Natural killer cell (primary cell): ENCODE measurements at places on chromosomes 16 and 17. TPM values are rescaled to one million over a fixed set of nuclear protein-coding genes. Genes with fewer than 3 reads are reported as not detected.
A peak's percentile ranks its signal among the peaks of the same experiment; 100 is the strongest.

The KRTAP1-5 gene
- total RNA-seq: not detected

DNA sequence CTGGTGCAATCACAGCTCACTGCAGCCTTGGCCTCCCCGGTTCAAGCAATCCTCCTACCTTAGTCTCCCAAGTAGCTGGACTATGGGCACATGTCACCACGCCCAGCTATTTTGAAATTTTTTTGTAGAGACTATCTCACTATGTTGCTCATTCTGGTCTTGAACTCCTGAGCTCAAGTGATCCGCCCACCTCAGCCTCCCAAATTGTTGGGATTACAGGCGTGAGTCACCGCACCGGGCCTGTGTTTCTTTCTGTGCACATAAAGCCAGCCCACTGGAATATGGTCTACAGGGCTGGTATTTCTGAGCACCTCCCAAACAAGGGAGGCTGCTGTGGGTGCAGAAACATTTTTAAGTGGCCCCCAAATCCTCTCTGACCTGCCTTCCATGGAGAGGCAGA, 8.4 kb downstream of the TMEM95 start:
- no peak for DNase-seq

GRCh38 chr16:69793526-69793925, 31.4 kb downstream of the WWP2 start:
- no peak for DNase-seq

DNA sequence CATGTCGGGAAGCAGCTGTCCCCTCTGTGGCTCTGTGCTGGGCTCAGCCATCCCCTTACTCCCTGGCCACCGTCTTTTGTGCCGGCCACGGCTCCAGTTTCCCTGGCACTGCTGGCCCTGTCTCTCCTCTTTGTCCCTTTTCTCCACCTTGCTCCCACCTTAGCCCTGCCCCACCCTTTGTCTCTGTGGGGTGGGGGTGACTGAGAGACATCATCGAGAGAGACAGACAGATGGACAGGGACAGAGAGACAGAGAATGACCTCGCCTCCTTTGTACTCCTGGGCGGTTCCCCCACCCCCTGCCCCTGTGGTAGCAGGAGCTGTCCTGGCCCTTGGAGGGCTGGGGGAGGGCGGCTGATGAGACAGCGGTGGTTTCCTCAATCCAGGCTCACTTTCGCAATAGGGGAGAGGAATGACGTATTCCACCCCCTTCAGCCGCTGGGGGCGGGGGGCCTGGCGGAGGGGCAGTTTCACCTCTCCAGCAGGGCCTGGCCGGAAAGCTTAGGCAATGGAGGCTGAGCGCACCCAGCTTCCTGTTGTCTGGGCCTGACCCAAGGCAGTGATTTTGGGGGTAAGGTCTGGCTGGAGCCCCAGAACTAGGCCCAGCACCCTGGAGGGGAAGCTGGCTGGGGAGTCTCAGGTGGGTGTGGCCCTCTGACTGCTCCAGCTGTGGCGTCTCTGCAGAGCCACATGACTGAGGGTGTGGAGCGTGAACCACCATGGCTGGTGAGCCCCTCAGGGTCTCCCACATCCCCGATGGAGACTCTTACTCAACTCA, 7.3 kb downstream of the FMNL1 start:
- DNase-seq: peak; percentile 92

DNA sequence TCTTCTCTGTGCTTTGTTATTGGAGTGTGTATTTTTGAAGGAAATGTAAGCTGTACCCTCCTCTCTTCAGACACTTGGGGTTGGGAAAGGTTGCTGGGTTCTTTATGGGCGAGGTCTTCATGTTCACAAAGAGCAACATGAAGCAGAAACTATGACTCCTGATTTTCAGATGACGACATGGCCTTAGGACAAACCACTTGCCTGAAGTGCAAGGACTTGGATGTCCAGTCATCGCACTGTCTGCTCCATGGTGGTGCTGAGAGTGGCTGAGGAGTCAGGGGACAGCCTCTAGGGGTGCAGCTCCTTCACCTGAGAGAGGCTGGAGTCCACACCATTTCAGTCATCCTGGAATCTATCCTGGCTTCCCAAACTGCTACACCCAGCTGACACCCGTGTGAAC, 183.9 kb upstream of the CDH5 start:
- DNase-seq: no peak

DNA sequence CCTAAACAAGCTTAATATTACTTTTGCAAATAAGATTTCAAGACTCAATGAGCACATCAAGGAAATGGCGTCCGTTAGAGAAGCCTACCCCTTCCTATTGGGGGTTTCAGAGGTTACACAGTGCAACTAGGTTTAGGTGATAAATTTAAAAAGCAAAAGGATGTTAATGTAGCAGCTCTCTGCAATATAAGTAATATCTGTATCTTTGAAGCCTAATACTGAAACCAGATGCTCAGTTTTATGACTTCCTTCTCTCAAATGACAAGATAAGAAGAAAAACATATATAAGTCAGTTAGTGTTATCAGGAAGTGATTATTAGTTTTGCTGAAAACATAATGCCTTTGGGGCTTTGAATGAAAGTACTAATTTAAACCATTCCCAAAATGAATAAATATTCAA, 54.3 kb upstream of the MED13 start:
- DNase-seq: no peak

DNA sequence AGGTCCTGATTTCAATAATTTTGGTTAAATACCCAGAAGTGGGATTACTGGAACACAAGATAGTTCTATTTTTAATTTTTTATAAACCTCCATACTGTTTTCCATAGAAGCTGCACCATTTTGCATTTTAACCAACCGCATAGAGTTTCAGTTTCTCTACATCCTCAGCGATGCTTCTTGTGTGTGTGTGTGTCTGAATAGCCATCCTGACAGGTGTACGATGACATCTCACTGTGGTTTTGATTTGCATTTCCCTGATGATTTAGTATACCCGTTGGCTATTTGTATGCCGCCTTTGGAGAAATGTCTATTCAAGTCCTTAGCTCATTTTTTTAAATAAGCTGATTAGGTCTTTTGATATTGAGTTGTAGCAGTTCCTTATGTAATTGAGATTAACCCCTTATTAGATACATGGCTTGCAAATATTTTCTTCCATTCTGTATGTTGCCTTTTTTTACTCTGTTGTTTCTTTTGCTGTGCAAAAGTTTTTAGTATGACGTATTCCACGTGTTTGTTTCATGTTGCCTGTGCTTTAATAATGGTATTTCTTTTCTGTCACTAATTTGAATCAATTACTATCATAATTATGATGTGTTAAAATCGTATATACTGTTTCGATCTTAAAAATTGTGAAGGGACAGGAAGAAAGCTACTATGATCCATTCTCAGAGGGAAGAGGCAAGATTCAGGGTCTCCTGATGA, 227.2 kb upstream of the MON1B start:
- DNase-seq: no peak

- peak; percentile 31 for DNase-seq
Measured at GRCh38 chr16:29811896-29812665, at the start of gene PRRT2. PRRT2 (plus strand) TSS chr16:29812193; CDS start chr16:29813055, 862 bp downstream.

The CLDN7 gene
- total RNA-seq: 0.99 TPM

- DNase-seq: peak; percentile 24
Measured at GRCh38 chr16:30523768-30524574, 2.4 kb downstream of the ZNF768 start.
